ENCODE measurements at places on chromosomes 2 and 18.
A peak's percentile ranks its signal among the peaks of the same experiment; 100 is the strongest.

DNA sequence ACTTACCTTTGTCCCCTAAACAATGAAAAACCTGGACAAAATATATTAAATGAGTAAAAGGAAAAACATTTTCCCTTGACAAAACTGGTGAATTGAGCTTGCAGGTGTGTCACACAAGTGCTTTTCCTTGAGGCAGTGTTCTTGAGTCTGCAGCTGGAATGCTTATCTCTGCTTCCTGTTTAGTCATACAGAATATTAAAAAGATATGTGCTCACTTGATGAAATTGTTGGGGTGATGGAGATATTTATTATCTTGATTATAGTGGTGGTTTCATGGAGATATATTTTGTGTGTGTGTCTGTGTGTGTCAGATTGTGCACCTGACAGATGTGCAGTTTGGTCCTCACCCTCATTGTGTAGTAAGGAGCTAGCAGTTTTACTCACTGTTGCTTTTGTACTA, 3.3 kb downstream of the TAF1B start:
- no peak for DNase-seq

GRCh38 chr2:127020536-127020935, 86.4 kb downstream of the BIN1 start:
- no peak for DNase-seq

DNA sequence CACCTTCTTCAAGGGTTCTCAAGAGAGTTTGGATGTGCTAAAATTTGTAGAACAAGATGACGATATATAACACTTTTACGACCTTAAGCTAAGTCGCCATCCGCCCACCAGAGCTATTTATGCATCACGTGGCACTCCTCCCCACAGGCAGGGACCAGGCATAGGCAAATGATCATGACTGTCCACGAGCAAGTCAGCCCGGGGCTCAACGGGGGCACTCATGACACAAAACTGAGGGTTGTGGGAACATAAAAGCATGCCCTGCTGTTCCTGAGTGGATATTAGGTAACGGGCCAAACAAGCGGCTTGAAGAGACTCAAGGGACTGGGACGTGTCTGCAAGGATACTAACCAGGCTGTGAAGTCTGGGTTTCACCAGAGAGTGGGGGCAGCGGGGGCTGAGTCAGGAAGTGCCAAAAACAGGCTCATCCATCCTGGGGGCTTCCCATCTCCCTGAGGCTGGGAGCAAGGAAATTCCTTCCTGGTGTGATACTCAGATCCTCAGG, 58.1 kb downstream of the FAM178B start:
- DNase-seq: no peak

DNA sequence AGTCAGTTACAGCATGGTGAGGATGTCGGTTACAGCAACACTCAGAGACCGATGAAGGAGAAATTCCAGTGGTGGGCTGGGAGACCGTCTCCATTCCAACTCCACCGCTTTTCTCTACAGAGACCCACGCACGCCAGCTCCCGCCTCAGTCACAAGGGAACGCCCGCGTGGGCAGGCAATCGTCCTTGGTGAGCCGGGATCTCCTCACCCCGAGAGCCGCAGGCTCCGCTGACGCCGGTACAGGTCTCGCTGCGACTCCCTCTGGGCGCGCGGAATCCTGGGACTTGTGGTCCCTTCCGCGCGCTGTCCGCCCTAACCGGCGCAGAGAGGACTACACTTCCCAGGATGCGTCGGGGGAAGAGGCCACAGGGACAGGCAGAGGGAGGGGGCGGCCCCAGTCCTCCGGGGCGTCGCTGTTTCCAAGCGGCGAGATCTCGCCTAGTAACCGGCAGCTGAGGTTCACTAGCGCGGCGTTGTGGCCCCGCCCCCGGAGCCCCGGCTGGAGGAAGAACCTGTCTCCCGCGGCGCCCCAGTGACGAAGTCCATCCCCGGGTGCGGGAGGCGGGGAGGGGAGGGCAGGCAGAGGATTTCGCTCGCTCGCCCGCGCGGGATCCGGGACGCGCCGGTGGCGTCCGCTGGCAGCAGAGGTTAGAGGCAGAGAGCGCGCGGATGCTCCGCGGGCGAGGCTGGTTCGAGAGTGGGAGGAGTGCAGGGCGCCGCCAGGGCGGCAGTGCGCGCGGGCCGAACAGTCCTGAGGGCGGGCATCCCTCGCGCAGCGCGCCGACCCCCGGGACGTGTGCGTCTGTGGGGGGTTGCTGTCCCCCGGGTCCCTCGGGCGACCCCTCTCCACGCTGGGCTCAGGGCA, at the start of gene EML6:
TSS of gene EML6 (plus strand) at position 532 of the 865 bp plus-strand sequence. CDS start 1,400 bp downstream, outside the sequence.
- peak; percentile 93 for DNase-seq

- no peak for DNase-seq
These were observed 45.8 kb downstream of the LAMA3 start for GRCh38 chr18:23735021-23735464.

- no peak for DNase-seq
These were observed 51.0 kb upstream of the EML4 start for GRCh38 chr2:42117923-42118753.

DNA sequence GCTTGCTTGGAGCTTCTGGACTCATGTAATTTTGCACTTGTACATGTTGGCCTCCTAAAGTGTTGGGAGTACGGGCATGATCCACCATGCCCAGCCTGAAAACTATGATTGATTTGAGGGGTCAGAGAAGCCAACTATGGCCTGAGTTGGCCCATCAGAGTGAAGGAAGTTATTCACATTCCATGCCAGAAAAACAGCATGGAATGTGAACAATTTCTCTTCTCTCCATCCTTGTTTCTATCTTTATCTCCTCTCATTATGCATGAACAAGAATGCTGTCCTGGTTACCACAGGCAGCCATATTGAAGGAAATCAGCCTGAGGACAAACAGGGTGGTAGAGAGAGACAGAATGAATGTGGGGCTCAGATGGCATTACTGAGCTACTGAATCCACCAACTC, 3.5 kb upstream of the CD226 start:
- no peak for DNase-seq

- DNase-seq: no peak
These were observed 8.0 kb upstream of the SERTAD2 start for GRCh38 chr2:64661741-64662169.

GRCh38 chr2:86301009-86301408, 36.4 kb downstream of the REEP1 start:
- DNase-seq: no peak

GRCh38 chr2:233075966-233076339, 15.8 kb downstream of the INPP5D start:
- no peak for DNase-seq

DNA sequence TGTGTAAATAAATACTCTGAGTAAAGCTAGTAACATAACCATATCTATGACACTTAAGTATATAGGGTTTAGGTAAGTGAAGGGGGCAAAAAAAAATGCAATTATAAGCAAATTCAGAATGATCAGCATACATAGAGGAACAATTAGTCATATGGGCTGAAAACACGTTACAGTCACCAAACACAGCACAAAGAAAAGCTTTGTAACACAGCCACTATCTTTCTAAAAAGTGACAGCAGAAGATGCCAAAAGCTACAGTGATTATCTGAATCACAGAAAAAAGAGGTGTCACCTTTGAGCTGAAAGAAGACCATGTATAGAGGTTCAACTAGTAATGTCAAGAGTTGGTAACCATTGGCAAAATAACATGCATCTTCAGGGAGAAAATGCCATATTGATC, 115.5 kb downstream of the ERBB4 start:
- DNase-seq: no peak

- no peak for DNase-seq
These were observed 122.7 kb downstream of the TCF4 start for GRCh38 chr18:55465313-55465712.

GRCh38 chr2:19874726-19875125, 27.1 kb downstream of the TTC32 start:
- no peak for DNase-seq

DNA sequence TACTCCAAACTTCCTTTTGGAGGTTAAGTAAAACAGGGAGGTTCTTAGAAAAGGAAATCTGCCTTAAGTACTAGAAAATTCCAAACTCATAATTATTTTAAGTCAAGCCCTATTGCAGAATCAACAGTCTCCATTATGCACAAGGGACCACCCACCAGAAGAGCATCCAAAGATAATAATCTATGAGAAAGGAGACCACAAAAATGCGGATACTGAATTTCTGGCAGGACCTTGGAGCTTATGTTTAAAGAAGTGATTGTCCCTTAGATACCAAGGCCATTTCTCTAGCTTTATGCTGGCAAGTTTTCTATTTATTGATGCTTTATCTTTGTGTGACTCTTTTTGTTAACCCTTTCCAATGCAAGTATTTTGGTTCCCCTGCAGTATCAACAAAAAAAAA, 404.0 kb upstream of the MMADHC start:
- no peak for DNase-seq

DNA sequence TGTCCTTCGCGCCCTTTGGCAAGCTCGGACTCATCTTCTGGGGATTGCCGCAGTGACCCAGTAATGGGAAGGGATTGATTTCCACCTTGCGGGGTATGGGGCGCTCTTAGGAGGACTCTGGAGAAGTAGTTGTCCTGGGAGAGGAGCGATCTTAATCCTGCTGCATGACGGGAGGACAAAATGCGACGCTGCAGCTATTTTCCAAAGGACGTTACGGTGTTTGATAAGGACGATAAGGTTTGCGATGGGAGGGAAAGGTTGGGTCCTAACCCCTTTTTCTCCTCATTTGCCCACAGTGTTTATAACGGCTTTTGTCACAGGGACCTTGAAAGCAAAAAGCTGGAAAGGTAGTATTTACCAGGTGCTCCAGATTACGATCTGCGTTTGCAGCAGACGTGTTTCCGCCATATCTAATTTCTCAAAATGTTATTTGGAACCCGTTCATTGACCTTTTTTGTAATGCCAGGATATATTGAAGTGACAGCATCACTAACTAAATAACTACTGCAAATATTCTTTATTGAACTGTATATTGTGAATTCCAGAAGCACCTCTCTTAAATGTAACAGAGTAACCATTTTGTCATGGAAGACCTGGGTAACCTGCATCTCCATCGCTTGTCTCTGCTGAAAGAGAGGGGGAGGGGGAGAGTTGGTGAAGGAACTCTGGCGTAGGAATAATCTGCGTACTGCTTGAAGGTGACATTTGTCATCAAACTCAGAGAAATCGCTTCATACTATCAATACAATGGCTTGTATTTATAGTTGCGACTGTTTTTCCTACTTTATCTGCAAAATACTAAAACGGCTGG, 590 bp downstream of the MDH1 start:
- DNase-seq: peak; percentile 13

DNA sequence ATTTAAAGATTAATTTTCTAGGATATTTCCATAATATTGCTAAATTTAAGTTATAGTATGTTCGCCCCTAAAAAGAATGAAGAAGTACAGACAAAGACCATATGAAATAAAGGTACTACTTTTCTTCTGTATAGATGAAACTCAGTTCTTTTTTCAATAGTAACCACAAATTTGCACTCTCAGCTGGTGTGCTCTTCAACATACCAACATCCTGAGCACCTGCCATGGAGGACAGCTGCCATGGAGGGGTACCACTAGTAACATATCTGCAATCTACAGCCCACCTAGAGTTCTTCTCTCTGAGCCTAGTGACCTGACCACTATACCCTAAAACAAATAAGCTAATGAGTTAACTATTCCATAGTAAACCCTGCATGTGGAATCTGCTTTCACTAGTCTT, 36.8 kb upstream of the ERCC3 start:
- DNase-seq: no peak

DNA sequence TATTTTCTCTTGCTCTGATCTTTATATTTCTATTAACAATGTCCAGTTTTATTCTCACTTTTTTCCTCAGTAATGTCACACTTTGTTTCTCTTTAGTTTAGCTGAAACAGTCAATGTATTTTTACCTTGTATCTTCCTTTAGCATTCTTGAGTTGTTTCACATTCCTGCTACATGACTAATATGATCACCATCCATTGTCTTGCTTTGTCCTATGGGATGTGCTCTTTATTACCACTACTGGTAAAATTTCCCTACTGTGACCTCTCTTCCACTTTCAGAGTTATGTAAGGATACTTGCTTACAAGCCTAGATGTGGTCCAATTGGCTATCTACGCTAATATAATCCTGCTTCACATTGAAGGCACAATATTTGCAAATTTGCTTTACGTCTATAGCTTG, 457.9 kb downstream of the PIK3C3 start:
- DNase-seq: no peak

- no peak for DNase-seq
These were observed 133.8 kb upstream of the RNF152 start for GRCh38 chr18:62026586-62026985.

GRCh38 chr2:216044883-216045486, 31.6 kb upstream of the MREG start:
- DNase-seq: no peak

GRCh38 chr2:99806758-99807157, 316.9 kb upstream of the REV1 start:
- DNase-seq: no peak

- no peak for DNase-seq
These were observed 513.0 kb upstream of the MYT1L start for GRCh38 chr2:2843969-2844548.

GRCh38 chr2:139411236-139411635, 631.0 kb upstream of the NXPH2 start:
- DNase-seq: no peak

- no peak for DNase-seq
These were observed 83.8 kb upstream of the FAM237A start for GRCh38 chr2:206558492-206558891.

GRCh38 chr18:74731097-74731496, 133.4 kb downstream of the ZNF407 start:
- DNase-seq: no peak

DNA sequence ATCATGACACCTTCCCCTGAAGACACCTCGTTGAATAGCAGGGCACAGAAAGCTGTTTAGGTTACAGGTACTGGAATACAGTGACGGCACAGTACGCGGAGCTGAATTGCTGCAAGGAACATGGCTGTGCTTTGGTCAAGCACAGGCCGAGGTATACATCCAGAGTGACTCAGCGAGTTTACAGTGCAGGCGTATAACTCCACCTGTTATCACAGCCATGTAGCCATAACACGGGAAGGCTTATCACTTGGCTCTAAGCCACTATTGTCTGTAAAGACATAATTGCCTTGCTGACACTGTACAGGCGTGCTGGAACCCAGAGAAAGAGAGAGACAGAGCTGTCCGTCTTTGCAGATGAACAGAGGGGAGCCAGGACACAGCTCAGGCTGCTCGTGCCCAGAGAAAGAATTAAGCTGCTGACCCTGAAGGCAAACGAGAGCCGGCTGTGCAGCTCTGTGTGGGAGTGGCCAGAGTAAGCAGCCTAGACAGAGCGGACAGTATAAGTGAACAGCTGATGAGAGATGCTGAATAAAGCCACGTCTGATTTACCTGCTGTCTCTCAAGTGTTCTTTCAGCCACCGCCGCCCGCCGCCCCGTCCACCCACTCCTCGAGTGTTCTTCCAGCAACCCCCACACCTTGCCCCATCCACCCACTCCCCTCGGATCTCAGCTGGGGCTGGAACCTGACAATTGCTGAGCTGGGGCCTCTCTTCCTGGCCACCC, 87.3 kb upstream of the PPP1CB start:
- DNase-seq: no peak

Measured in thymus (tissue), 14 donors.